ENCODE measurements at places on chromosomes 6 and 20.

DNA sequence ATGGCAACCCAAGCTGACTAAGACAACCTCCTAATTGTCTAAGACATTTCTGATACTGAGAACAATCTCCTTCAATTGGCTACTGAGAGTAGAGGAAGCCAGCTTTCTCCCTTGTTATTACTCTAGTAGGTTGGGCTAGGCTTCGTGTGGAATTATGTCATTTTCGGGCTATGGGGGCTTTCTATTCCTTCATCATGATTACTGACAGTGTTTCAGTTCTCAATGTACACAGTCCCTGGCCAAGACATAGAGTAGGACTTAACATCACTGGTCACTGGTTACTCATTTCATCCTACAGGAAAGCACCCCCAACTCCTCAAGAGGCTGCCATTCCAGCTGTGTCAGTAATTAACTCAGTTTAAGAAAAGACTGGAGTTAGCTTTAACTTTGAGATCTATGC, 100.0 kb downstream of the KIF6 start:
- DNase-seq, result no peak

DNA sequence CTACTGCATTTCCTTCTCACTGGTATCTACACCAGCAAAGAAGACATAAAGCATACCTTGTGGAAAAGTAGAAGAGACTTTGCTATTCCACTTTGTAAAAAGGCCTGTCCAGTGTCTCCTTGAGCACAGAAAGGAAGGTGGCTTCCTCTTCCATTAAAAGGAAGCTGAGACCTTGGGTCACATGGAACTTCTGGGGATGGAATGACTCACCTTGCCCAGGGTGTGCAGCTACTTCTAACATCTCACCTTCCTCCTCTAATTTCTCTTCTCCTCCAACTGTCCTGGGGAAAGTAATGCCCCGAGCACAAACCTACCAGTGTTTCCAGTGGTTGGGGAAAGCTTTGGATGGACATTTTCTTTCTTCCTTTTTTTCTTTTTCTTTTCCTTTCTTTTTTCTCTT, 848.8 kb upstream of the MAP3K7 start:
- no peak for DNase-seq

- no peak for DNase-seq
These were observed 129.1 kb downstream of the PACRG start for GRCh38 chr6:162856885-162857284.

- no peak for DNase-seq
These were observed 42.0 kb downstream of the TGM2 start for GRCh38 chr20:38123021-38123587.

DNA sequence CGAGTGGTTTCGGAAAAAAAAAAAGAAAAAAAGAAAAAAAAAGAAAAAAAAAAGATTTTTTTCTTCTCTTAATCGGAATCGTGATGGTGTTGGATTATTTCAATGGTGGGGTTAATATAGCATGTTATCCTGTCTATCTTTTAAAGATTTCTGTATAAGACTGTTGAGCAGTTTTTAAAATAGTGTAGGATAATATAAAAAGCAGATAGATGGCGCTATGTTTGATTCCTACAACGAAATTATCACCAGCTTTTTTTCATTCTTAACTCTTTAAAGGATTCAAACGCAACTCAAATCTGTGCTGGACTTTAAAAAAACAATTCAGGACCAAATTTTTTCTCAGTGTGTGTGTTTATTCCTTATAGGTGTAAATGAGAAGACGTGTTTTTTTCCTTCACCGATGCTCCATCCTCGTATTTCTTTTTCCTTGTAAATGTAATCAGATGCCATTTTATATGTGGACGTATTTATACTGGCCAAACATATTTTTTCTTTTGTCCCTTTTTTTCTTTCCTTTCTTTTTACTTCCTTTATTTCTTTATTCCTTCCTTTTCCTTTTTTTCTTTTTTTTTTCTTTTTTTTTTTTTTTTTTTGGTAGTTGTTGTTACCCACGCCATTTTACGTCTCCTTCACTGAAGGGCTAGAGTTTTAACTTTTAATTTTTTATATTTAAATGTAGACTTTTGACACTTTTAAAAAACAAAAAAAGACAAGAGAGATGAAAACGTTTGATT, 3.6 kb downstream of the SOX4 start:
- DNase-seq, result no peak

DNA sequence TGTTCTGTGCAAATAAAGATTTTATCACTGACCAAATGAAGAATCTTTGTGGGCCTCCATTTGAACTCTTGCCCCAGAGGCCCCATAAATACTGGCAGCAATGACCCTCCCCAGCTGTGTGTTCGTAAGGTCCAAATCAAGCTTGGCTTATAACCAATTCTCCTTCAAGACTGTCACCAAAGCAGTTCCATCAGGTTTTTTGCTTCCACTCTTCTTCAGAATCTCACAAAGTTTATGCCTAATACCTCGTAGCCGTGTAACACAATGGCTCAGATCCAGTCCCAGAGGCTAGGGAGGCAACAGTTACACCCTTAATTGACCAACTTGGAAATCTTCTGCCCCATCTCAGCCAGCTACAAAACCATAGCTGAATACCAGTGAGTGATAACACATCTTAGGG, 120.5 kb downstream of the HIVEP2 start:
- DNase-seq, result no peak

- no peak for DNase-seq
These were observed 69.3 kb downstream of the TNFRSF21 start for GRCh38 chr6:47240277-47240890.

DNA sequence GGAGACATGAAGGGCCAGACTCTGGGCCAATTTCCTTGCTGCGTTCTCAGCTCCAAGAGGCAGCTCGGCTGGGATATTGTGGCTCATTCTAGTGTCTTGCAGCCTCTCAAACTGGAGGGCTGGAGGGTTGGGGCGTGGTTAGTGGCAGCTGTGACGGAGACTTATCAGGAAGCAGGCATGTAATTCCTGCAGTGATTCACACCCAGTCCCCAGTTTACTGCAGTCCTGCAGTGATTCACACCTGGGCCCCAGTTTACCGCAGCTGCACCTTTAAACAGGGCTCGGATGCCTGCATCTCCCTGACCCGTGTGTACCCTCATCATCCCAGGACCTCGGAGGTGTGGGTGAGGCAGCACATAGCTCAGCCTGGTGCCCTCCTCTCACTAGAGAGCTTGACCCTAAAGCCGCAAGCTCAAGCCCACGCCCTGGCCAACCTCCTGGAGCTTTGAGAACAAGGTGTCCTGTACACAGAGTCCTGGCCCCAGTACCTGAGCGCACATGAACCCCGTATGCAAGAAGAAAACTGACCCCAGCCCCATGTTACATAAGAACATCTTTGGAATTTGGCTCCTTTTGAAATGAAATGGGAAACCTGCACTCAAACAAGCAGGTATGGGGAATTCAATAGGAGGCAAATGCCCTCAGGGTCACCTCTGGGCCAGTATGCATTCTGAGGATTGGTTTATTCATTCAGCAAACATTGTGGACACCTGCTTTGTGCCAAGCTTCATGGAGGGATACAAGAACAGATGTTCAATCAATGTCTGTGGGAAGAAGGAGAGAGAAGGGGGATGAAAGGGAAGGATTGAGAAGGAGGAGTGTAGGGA, 55.3 kb upstream of the FAM83D start:
- DNase-seq, result no peak

GRCh38 chr20:41379551-41379950, 12.9 kb upstream of the EMILIN3 start:
- no peak for DNase-seq

GRCh38 chr20:24702501-24703283, 233.3 kb downstream of the SYNDIG1 start:
- DNase-seq, result no peak

DNA sequence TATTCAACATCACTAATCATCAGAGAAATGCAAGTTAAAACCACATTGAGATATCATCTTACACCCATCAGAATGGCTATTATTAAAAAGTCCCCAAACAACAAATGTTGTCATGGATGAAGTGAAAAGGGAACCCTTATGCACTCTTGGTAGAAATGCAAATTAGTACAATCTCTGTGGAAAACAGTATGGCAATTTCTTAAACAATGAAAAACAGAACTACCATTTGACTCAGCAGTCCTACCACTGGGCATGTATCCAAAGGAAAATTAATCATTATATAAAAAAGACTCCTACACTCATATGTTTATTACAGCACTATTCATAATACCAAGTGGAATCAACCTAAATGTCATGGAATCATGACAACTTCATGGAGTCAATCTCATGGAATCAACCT, 611.3 kb upstream of the GJE1 start:
- no peak for DNase-seq

DNA sequence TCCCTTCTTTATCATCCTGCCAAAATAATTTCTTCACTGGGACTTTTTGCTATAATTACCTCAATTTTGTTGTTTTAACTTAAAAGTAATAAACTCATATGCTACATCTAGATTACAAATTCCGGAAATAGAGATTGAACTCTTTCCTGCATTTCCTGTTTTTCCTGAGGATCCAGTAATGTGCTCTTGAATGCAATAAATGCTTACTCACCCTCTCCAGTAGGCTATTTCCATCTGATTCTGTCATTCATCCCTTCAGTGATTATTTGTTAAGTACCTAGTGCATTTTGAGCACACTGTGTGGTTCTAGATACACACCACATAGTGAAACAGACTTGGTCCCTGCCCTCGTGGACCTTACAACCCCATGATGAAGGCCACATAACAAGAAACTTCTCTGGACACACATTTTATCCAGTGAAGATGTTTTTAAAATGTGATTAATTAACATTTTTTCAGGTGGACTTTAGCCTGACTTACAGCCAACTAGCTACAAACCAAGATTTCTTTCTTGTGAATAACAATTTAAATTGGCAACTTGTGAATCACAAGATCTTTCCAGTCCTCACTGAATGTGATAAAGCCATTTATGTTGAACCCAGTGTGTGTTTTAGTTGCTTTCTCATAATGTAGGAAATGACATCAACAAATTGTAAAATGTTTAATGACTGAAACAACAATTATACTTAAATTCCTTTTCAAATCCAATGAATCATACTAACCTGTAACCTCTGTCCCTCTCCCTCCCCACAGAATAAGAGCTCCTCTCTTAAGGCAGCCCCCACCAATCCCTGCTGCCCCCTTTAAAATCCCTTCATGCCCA, 272.3 kb downstream of the KHDC1L start:
- no peak for DNase-seq

DNA sequence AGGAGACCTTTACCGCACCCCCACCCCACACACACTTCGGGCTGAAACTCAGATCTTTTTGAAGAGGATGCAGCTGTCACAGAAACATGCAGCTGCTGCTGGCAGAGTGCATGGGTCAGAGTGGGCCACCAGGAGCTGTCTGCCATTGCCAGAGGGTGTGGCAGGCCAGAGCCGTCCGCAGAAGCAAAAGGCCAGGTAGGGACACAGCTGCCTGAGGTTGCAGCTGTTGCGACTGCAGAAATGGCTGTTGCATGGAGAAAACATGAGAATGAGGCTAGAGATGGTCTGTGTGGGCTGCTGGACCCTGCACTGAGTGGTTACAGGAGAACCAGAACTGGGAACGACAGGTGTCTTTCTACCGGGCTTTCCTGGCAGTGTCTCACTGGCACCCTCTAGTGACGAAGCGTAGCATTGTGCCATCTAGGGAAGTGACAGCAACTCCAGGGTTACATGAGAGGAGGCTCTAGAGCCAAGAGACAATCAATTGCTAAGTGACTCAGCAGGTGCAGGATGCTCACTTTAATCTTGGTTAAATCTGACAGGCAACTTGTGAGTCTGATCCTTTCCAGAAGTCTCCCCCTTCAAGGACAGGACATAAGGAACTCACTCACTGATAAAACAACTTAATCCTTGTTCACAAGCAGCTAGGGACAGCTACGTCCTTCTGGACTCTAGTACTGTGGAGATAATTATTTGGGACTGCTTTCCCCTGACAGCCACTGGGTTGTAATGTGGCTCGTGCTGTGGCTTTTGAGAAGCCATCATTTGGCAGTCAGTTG, 29.1 kb upstream of the SERPINB9 start:
- DNase-seq, result no peak

GRCh38 chr6:7243179-7243981, 69.6 kb downstream of the SSR1 start:
- no peak for DNase-seq

- no peak for DNase-seq
These were observed 40.2 kb downstream of the E2F3 start for GRCh38 chr6:20441921-20442320.

- DNase-seq, result no peak
These were observed 227.9 kb downstream of the TBXT start for GRCh38 chr6:165939601-165940290.

DNA sequence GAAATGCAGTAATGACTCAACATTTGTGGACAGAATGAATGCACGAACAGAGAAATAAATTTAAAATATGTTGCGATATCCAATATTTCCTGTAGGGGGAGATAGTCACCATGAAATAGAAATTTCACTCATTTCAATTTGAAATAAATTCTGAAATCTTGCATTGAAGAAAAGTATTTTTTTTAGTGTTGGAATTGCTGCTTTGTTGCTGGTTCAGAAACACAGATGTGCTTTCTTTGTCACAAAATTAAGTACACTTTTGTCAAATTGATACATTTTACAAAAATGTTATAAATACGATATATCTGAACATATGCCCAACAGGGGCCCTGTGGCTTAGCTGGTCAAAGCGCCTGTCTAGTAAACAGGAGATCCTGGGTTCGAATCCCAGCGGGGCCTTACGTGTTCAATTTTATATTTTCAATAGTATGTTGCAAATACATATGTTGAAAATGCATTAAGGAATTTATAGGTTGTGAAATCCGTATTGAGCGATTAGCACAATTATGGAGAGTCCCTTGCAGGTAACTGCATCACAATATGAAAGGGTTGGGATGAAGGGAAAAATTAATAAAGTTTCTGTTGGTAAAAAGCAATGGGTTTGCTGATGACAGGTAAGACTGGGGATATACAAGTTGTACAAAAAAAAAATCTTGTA, 85.4 kb upstream of the PRSS16 start:
- no peak for DNase-seq

GRCh38 chr20:7981374-7981773, 38.2 kb downstream of the TMX4 start:
- no peak for DNase-seq

DNA sequence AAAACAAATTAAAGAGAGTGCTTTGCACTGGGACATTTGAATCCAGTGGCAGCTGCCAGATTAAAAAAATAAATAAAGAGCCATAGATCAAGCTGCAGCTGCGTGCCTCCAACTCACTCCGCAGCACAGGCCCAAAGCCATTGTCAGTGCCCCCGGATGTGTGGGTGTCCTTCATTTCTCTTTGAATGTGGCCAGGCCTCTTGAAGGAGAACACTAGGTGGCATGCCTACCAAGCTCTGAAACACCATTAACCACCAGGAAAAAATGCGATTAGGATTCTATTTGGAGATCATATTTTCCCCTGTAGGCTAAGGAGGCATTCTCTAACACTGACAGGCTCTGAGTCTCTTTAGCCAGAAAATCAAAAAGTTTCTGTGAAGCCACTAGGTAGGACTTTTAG, 549.8 kb downstream of the PRKN start:
- no peak for DNase-seq

DNA sequence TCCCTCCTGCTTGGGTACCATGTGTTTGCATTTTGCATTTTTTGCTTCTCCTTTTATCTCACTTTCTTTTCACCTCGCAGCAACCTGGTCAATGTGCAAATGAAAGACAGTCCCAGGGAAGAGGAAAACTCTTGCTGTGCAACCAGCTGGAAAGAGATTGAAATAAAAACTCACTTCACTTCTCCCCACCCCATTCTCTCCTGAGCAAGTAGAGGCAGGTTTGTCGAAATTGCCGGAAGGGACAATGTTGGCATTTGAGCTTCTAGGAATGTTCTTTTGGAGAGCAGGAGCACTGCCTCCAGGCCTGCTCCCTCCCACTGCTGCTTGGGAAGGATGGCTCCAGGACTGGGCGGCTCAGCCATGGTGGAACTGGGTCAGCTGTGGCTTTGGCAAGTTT, 30.6 kb downstream of the KCNG1 start:
- DNase-seq, result no peak
